Ovary (tissue), 10 donors: ENCODE measurements at places on chromosomes 7 and 10.

DNA sequence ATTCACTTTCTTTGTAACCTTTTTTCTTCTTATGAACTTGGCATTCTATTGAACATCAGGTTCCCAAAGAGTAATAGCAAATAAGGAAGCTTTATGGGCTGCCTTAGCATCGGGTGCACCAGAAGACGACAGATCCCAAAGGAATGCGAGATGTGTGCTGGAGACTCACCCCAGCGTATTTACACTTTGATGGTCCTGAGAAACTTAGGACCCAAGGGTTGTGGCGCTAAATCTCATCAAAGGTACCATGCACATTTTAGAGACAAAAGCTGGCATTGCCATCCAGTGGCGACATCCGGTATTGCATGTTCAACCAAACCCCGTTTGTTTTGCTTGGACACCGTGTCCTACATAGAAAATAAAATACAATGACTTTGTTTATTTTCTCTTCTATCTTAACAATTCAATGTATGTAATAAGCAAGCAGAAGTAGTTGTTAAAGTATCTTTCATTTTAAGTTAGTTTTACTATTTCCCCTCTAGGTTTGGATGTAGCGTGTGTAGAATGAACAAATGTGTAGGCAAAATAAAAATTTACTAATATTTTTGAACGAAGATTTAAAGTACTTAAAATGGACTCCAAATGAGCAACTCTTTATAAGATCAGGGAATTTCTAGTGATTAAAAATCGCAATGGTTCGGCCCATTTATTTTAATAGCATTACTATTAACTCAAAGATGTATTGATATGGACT lies 1154.8 kb downstream of the GATA3 start:
- DNase-seq = peak; percentile 39

GRCh38 chr7:42414941-42415505 lies 178.0 kb upstream of the GLI3 start:
- DNase-seq = no peak

- DNase-seq = no peak
Observed at GRCh38 chr7:125126376-125126775, 196.8 kb upstream of the POT1 start.

- no peak for DNase-seq
Observed at GRCh38 chr10:93468461-93469213, 13.5 kb downstream of the MYOF start.

DNA sequence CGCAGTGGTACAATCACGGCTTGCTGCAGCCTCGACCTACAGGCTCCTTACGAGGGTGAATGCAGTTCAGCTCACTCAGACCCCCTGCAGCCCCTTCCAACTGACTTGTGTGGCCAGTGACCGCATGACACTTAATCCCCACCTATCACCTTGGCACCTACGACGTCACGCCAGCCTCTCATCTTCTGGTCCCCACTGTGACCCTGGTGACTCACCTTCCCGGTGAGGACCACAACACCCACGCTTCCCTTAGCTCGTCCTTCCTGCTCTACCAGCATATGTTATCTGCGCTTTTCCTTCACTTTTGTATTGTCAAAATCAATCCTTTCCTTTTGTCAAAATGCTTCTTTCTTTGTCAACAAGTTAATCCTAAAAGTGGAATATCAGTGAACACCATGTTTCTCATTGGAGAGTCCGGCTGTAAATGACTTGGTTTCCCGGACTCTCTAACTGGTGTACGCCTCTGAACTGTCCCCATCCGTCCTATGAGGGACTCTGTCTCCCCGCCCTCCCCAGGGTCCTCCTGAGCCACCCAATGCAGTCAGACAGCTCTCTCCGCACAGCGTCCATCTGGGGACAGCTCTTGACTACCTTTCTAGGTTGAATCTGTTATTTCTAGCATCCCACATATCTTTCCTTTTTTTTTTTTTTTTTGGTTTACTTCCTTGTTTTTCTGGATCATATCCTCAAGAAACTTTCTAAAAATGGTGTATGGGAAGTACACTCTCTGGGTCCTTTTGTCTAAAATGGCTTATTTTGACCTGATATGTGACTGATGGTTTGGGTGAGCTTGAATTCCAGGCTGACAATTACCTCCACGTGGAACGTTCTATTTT lies 37.3 kb downstream of the CFAP46 start:
- DNase-seq = no peak

- peak; percentile 73 for DNase-seq
Observed at GRCh38 chr10:31650010-31650409, 278.6 kb downstream of the ARHGAP12 start.

DNA sequence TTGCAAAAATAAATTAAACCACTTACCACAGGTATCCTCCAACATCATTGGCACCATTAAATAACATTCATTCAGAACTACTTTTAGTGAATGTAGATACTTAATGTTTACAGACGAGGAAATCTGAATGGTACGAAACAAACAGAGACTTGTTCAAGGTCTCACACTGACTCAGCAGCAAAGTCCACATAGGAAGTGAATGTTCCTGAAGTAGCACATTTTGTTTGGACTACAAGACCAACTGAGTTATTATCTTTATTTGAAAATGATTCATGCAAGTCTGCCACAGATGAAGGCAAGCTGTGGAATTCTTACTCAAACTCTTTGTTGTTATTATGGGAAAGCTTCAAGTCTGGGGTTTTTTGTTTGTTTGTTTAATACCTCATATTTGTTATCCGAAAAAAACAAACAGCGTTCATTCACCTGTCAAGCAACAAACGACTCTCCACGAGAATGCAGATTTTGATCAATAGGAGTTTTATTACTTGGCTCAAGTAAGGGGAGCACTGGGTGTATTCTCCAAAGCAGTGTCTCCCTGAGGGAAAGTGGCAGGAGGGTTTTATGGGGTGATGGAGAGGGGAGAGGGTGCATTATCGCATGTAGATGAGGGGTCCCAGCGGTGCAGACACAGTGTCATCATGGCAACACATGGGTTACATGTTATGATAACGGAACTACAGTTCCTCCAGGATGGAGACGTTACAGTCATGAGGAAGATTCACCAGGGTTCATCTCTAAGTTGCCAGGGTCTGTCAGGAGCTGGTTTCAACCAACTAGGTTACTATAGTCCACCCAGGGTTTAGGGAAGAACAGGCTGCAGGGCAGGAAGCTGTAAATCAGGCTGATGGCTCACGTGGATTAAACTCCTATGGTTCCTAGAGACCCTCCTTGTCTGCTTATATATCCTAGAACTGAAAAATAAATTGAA lies 147.7 kb upstream of the AKR1E2 start:
- no peak for DNase-seq
